Mammary epithelial cell (primary cell): ENCODE measurements at places on chromosomes 12 and 14. TPM values are rescaled to one million over a fixed set of nuclear protein-coding genes. Genes with fewer than 3 reads are reported as not detected.

DNA sequence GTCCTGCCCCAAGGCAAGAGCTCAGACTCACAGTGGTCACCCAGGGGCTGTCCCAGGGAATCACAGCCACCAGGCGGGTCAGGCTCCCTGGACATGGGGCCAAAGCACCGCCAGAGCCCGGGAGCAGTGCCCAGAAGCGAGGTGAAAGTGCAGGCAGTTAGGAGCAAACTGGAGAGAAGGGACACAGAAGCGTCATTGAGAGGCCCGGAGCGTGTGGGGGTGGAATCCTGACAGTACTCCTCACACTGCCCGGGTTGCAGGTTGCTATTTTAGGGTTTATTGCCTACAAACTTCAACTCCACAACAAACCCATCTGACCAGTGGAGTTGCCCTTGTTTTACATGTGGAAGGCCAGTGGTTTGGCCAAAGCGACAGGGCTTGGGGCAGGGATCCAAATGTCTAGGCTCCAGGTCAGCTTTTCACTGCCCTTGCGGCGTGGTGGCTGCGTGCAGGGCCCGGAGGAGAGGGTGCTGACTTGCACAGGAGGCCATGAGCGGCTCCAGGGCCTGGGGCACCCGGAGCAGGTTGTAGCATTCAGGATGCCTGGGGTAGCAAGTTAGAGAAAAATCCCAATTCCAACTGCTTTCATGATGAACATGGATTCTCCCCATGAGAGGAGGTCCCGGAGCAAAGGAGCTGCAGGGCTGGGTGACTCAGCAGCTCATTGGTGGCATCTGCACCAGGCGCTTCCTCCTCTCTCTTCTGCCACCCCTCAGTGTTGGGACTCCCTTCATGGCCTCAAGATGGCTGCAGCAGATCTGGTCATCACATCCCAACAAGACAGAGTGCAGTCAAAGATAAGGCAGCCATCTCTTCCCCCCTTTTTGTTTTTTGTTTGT, 112.3 kb upstream of the NCOR2 start:
- no peak for DNase-seq

GRCh38 chr12:124369055-124369826, 74.3 kb downstream of the RFLNA start:
- DNase-seq = no peak

DNA sequence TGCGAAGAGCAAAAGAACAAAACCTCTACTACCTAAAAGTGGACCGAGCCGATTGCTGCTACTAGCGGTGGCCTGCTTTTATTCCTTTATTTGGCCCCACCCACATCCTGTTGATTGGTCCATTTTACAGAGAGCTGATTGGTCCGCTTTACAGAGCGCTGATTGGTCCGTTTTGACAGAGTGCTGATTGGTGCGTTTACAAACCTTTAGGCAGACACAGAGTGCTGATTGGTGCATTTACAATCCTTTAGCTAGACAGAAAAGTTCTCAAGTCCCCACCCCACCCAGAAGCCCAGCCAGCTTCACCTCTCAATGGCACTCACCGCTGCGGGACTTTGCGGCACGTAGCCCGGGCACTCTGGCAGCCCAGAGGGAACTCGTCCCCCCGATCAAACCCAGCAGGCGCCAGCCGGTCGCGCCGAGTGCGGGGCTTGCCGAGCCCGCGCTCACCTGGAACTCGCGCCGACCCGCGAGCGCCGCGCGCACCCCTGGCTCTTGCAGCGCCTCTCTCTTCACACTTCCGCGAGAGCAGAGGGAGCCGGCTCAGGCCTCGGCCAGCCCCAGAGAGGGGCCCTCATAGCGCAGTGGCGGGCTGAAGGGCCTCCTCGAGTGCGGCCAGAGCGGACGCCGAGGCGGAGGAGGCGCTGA, 8.7 kb upstream of the FGD4 start:
- no peak for DNase-seq

- no peak for DNase-seq
These were observed 13.3 kb downstream of the RNASE3 start for GRCh38 chr14:20904393-20905029.

GRCh38 chr12:54641089-54641488, 6.4 kb upstream of the LACRT start:
- no peak for DNase-seq

DNA sequence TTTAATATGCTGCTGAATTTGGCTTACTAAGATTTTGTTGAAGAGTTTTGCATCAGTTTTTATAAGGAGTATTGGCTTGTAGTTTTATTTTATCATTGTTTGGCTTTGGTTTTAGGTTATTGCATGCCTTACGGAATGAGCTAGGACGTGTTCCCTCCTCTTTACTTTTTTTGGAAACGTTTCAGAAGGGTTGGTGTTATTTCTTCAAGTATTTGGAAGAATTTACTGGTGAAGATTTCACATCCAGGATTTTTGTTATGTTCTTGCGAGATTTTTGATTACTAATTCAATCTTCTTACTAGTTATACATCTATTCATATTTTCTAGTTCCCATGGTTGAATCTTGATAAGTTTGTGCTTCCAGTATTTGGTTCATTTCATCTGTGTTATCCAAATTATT, 823.2 kb downstream of the SLC6A15 start:
- no peak for DNase-seq

DNA sequence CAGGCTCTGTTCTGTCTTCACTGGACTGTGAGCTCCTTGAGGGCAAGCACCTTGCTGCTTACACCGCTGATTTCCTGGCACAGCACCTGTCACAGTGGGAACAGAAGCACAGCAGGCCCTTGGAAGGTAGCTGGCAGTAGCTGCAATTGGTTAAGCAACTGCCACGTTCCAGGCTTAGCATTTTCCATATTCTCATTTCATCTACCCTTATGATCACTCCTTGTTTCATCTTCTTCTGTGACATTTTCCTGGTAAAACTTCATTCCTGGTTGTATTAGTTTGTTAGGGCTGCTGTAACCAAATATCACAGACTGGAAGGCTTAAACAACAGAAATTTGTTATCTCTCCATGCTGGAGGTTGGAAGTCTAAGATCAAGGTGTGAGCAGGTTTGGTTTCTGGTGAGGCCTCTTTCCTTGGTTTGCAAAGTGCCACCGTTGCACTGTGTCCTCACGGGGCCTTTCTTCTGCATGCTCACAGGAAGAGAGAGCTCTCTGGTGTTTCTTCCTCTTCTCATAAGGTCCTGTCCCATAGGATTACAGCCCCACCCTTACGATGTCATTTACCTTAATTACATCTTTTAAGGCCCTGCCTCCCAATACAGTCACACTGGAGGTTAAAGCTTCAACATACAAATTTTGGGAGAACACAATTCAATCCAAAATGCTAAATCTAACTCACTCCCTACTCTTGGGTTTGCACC, 121.7 kb upstream of the CPSF6 start:
- DNase-seq = no peak

DNA sequence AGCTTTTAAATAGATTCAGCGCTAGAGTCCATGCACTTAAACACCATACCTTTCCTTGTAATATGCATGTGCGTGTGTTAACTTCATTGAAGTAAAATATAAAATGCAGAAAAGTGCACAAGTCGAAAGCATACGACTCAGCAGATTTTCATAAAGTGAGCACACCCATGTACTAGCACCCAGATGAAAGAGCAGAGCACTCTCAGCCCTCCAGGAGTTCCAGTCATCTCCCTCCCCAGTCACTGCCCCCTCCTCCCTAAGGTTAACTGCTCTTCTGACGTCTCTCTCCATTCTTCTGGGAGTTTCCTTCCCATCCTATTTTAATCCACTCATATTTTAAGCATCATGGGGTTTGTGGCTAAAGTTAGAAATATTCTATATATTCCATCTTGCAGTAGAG, 20.2 kb downstream of the RDH12 start:
- DNase-seq = no peak

GRCh38 chr12:9730011-9730410, 2.9 kb downstream of the CLECL1 start:
- DNase-seq = no peak

GRCh38 chr12:19482551-19483109, 43.3 kb downstream of the AEBP2 start:
- DNase-seq = no peak

KRT83 gene
- 0.07 TPM for polyA plus RNA-seq

RNF212B gene
- polyA plus RNA-seq = 0.05 TPM

SINHCAF gene
- 29.7 TPM for polyA plus RNA-seq

DEGS2 gene
- 0.36 TPM for polyA plus RNA-seq

TAPBPL gene
- polyA plus RNA-seq = 7.3 TPM

TRHDE gene
- polyA plus RNA-seq = 3.9 TPM

EEF1AKMT3 gene
- 4.4 TPM for polyA plus RNA-seq
